Trophoblast cell (in vitro differentiated cells and primary cell): ENCODE measurements at places on chromosomes 6 and 20.

- H3K27me3 ChIP-seq: no peaks in the 10 kb centered on the region
- H3K36me3 ChIP-seq: no peaks in the 10 kb centered on the region
- DNase-seq: no peak
- no peaks in the 10 kb centered on the region for H3K4me1 ChIP-seq
Observed at GRCh38 chr6:151340219-151340978, 51.0 kb downstream of the ZBTB2 start.

DNA sequence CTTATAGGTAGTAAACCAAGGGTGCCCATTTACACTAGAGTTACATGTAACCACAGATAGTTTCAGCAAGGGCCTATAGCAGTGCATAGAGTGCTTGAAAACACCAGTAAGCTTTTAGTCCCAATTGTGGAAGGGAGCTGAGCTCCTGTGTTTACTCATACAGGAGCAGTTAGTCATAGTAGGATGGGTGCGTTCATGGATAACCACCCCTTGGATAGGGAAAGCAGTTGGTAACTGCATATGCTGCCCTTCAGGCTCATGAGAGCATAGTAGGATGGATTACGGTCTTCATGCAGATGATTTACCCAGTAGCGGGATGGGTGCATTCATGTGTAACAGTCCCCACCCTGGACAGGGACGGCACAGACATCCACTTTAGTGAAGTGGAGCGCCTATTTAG, 45.1 kb downstream of the OR2B6 start:
- no peaks in the 10 kb centered on the region for H3K4me1 ChIP-seq
- DNase-seq: no peak
- H3K27ac ChIP-seq: no peak overlapping the region
- H3K4me3 ChIP-seq: no peak overlapping the region
- H3K27me3 ChIP-seq: no peaks in the 10 kb centered on the region

DNA sequence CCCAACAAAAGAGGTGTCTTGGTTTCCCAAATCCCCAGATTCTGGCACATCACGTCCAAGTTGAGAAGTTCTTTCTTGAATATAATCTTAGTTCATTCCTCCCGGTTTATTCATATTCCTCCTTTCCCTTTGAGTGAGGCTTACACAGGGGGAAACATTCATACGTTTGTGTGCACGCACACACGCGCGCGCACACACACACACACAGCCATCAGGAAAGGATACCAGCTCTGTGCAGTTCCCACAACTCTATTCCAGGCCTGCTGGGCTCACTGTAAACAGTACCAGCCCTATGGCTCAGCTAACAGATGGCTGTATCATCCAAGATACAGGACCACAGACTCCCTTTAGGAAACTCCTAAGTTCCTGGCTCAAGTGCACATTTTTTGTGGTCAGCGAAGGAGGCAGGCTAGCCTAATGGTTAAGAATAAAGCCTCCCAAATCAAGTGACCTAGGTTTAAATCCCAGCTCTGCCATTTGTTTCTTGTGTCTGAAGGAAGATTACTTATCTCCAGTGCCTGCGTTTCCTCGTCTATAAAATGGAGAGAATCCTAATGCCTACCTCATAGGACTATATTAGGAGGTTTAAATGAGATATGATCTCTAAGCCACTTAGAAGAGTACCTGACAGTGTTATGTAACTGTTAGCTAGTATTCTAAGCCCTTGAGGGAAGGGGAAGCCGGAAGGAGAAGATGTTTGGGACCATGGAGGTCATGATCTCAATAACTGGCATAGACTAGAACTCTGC, 3.7 kb upstream of the TAF8 start:
- H3K36me3 ChIP-seq: no peaks in the 10 kb centered on the region
- no peak overlapping the region for H3K27ac ChIP-seq
- peaks cover 26% of the 10 kb centered on the region for H3K4me1 ChIP-seq
- no peaks in the 10 kb centered on the region for H3K27me3 ChIP-seq

DNA sequence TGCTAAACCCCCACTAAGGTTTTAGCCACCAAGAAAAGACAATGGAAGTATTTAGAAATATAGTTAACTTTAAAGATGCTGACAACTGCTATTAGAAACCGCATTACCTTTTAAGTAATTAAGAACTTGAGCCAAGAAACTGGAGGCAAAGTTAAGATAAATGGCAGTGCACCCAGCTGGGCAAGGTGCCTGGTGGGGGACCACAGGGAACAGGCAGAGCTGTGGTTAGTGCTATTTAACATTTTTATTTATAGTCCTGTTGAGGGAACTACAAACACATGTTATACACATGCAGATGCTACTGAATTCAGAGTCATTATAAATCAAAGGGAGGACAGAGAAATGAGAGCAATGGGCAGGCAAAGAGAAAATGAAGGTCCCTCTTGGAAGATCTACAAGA, 447.9 kb downstream of the TFAP2B start:
- DNase-seq: no peak
- H3K4me3 ChIP-seq: no peak overlapping the region
- no peaks in the 10 kb centered on the region for H3K27me3 ChIP-seq

DNA sequence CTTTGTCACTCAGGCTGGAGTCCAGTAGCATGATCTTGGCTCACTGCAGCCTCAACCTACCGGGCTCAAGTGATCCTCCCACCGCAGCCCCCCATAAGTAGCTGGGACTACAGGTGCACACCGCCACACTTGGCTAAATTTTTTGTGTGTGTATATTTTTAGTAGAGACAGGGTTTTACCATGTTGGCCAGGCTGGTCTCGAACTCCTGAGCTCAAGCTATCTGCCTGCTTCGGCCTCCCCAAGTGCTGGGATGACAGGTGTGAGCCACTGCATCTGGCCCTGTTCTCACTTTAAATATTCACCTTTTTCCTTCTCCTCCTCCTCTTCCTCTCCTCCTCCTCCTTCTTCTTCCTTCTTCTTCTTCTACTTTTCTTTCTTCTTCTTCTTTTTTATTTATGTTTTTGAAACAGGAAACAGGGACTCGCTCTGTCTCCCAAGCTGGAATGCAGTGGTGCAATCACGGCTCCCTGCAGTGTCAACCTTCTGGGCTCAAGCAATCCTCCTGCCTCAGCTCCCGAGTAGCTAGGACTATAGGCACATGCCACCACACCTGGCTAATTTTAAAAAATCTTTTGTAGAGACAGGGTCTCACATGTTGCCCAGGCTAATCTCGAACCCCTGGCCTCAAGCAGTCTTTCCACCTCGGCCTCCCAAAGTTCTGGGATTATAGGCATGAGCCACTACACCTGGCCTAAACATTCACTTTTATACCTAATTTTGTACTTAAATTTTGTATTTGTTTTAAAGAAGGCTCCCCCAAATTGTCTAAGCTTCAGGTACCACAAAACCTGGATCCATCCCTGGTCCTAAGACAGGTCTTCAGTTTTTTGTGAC, 47.2 kb upstream of the NCOA3 start:
- H3K4me3 ChIP-seq: no peak overlapping the region
- DNase-seq: peak; percentile 59
- H3K4me1 ChIP-seq: peaks cover 17% of the 10 kb centered on the region

GRCh38 chr6:167664678-167665660, 161.7 kb upstream of the AFDN start:
- no peak for DNase-seq
- no peak overlapping the region for H3K4me3 ChIP-seq
- no peak overlapping the region for H3K27ac ChIP-seq
- H3K27me3 ChIP-seq: no peaks in the 10 kb centered on the region
- no peaks in the 10 kb centered on the region for H3K36me3 ChIP-seq
- H3K4me1 ChIP-seq: peaks cover 32% of the 10 kb centered on the region

DNA sequence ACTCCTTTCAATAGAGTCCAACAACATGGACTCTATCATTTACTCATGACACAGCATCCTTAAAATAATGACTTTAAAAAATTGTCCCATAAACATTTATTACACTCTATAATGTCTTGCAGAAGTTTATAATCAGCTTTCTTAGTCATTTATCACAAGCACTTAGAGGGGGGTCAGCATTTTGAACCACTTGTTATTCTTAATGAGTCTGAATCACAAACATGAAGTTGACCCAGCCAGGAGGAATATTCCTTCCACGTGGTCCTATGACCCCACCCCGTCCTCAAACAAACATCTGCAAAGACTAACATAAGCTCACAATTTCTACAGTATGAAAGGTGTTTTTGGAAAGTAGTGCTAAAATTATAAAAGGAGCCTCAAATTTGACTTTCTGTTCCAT, 91.1 kb downstream of the MTFR2 start:
- H3K4me1 ChIP-seq: no peaks in the 10 kb centered on the region
- no peak overlapping the region for H3K4me3 ChIP-seq
- H3K27ac ChIP-seq: no peak overlapping the region
- H3K27me3 ChIP-seq: no peaks in the 10 kb centered on the region

- no peaks in the 10 kb centered on the region for H3K27me3 ChIP-seq
- H3K4me1 ChIP-seq: no peaks in the 10 kb centered on the region
- no peaks in the 10 kb centered on the region for H3K36me3 ChIP-seq
- H3K27ac ChIP-seq: no peak overlapping the region
Observed at GRCh38 chr6:166786704-166787293, 159.7 kb upstream of the RPS6KA2 start.

DNA sequence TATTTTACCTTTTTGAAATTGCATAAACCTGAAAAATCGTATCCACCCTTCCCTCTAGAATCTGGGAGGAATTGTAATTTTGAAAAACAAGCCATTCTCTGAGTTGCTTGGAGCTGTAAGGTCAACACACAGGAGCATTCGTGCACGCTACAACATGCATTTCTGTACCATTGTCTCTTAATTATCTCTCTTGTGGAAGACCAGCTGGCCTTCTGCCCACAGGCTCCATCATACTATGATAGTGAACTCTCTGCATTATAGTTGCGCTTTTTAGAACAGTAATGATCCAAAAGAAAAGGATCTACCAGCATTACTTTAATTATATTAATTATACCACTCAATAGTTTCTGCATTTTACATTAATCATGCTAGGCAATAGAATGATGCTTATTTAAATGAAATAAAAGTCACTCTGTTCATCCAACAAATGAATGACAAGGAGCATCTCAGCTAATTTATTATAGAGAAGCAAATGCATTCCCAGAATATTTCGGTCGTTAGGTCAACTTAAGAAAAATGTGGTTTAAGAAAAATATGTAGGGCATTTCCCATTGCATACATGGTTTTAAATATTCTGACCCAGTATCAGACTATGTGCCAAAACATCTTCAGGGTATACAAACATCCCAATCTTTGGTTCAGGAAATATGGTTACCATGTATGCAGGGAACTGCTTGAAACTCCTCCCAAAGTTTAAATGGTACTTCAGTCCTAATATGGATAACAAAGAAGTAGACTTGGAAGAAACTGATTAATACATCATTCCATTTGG, 263.5 kb downstream of the TFAP2A start:
- no peaks in the 10 kb centered on the region for H3K4me1 ChIP-seq
- H3K36me3 ChIP-seq: no peaks in the 10 kb centered on the region
- no peak overlapping the region for H3K27ac ChIP-seq
- H3K27me3 ChIP-seq: no peaks in the 10 kb centered on the region
- H3K4me3 ChIP-seq: no peak overlapping the region
- peak; percentile 72 for DNase-seq

DNA sequence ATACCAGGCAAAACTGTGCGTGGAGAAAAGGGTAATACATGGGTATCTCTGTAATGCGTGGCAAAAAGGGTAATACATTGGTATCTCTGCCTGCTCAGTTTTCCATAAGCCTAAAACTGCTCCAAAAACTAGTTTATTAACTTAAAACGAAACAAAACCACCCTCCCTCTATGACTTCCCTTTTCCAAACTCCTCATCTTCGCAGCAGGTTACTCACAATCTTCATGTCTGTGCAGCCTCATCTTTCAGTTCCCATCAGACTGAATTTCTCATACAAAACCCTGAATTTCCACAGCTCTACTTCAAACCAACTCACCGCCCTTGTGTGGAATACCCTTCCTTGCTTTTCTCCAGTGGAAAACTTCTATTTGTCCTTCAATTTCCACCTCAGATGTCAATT, 199.4 kb downstream of the PHACTR1 start:
- no peaks in the 10 kb centered on the region for H3K36me3 ChIP-seq
- H3K27me3 ChIP-seq: no peaks in the 10 kb centered on the region
- no peaks in the 10 kb centered on the region for H3K4me1 ChIP-seq
- no peak overlapping the region for H3K4me3 ChIP-seq
- no peak overlapping the region for H3K27ac ChIP-seq

- H3K36me3 ChIP-seq: no peaks in the 10 kb centered on the region
- no peak overlapping the region for H3K27ac ChIP-seq
- no peaks in the 10 kb centered on the region for H3K4me1 ChIP-seq
Observed at GRCh38 chr6:99868074-99868702, 125.8 kb downstream of the MCHR2 start.

- DNase-seq: no peak
- no peaks in the 10 kb centered on the region for H3K4me1 ChIP-seq
- H3K27me3 ChIP-seq: no peaks in the 10 kb centered on the region
- no peaks in the 10 kb centered on the region for H3K36me3 ChIP-seq
Observed at GRCh38 chr6:118476551-118476950, 71.5 kb upstream of the PLN start.

DNA sequence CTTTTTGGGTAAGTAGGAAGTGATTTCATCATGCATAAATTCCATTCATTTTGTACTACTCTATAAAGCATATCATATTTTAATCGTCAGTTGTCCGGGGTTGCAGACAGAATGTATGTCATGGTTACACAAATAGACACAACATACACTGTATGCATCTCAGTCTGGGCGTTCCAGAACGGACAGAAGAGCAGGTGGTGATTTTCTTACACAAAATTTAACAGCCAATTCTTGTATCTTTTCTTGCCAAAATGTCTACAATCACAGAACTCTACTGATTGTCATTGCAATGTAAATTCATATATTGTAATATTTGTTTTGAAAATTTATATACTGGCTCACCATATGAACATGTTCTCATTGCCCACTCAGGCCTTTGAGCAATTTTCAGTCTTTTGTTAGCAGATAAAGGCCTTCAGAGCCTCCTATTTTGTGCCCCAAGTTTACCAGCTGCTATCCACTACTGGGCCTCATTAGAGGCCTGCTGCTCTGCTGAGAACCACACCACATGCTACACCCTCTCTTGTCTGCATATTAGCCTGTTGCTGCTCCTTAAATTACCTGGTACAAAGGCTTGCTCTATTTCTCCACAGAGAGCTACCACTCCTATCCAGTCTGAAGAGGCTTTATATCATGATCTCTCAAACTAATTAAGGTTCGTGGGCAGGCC, 61.5 kb downstream of the PRDM13 start:
- H3K4me1 ChIP-seq: no peaks in the 10 kb centered on the region
- no peaks in the 10 kb centered on the region for H3K36me3 ChIP-seq
- no peak for DNase-seq
- H3K4me3 ChIP-seq: no peak overlapping the region
- H3K27ac ChIP-seq: no peak overlapping the region

DNA sequence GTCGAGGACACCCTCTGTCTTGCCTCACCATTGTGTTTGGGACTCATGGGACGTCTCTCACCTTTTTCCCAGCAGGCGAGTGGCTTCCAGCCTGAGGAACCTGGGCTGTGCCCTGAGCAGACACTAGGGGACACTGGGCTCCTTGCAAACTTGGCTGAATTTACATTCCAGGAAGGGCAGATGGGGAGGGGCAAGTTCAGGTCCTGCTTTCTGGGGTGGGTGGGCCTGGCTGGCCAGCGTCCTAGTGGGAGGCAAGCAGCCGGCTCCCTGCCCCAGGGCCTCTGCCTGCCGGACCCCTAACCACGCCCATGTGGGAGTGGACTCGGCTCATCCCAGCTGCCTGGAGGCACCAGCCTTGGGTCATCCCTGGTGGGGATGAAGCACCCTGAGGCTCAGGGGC, 48.2 kb upstream of the MLN start:
- no peak overlapping the region for H3K27ac ChIP-seq
- H3K4me1 ChIP-seq: no peaks in the 10 kb centered on the region
- DNase-seq: peak; percentile 25
- H3K27me3 ChIP-seq: no peaks in the 10 kb centered on the region
- H3K36me3 ChIP-seq: no peaks in the 10 kb centered on the region
